ENCODE measurements at places on chromosomes 3 and 15.

- DNase-seq, result no peak
Measured at GRCh38 chr3:183529717-183530116, 25.8 kb downstream of the KLHL6 start.

DNA sequence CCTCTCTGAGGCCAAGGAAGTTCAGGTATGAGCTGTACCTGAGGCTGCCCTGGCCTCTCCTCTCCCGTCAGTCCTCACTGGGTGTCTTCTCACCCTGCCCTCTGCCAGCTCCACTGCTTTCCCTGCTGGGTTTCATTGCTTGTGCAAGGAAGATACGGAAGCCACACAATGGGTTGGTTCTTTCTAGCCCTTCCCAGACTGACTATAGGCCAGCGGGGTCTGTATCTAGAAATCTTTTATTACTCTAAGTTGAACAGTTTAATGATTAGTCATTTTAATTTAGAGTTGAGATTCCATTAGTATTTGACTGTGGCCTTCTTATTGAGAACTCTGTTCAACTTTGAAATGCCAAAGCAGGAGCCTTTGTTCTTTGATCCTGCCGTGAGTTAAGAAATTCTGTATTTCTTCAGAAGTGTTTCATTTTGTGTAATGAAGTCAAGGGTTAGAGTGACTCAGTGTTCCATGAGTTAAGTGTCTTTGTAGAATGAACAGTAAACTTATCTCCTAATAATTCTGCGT, 16.2 kb downstream of the C3orf62 start:
- DNase-seq, result no peak

DNA sequence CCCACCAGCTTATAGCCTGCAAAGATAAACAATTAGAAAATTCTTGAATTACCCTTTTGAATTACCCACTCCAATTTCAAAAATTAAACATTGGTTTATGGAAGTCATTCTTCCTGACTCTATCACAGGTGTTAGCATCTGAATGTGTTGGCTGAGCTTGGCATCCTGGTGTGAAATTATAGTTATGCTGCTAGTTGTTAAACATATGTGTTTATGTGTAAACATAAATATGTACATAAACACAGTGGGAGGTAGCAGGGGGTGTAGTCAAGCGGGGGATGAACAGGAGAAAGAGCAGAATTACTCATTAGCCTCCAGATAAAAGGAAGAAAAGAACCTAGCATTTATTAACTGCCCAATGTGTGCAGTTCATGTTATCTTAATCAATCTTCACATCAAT, 530.2 kb downstream of the MCTP2 start:
- no peak for DNase-seq

- no peak for DNase-seq
Measured at GRCh38 chr3:34703053-34703452, 904.6 kb downstream of the PDCD6IP start.

GRCh38 chr3:103127737-103128136, 692.9 kb downstream of the ZPLD1 start:
- no peak for DNase-seq

GRCh38 chr15:59307165-59307537, 65.5 kb downstream of the MYO1E start:
- no peak for DNase-seq

- DNase-seq, result no peak
Measured at GRCh38 chr15:74978077-74978476, 17.3 kb upstream of the SCAMP5 start.

GRCh38 chr3:94875149-94875548, 812.3 kb downstream of the NSUN3 start:
- DNase-seq, result no peak

DNA sequence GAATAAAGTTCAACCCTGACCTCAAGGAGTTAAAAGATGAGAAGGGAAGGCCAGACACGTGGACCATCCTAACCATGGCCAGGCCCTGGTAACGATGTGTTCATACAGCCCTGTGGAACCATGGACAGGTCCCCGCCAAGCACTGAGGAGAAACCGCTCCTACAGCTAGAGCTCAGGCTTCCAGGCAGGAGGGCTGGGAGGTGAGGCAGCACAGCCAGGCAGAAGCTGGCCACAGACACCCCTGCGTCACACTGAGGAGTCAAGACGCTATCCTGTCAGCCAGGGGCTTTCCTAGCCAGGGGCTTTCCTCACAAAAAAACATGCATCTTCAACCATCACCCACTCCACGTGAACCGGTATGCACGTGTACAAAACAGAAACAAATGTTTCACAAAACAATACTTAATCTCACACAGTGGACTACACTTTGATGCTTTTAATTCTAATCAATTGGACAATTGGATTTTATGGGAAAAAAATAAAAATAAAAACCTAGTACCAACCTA, 73.2 kb downstream of the TBC1D2B start:
- no peak for DNase-seq

GRCh38 chr15:92118162-92118935, 264.8 kb downstream of the SLCO3A1 start:
- no peak for DNase-seq

GRCh38 chr15:100536733-100537132, 8.0 kb upstream of the CERS3 start:
- DNase-seq, result no peak

- DNase-seq, result peak; percentile 56
Measured at GRCh38 chr15:83396101-83396500, 51.0 kb upstream of the SH3GL3 start.

- no peak for DNase-seq
Measured at GRCh38 chr15:78927077-78927790, 17.6 kb downstream of the CTSH start.

DNA sequence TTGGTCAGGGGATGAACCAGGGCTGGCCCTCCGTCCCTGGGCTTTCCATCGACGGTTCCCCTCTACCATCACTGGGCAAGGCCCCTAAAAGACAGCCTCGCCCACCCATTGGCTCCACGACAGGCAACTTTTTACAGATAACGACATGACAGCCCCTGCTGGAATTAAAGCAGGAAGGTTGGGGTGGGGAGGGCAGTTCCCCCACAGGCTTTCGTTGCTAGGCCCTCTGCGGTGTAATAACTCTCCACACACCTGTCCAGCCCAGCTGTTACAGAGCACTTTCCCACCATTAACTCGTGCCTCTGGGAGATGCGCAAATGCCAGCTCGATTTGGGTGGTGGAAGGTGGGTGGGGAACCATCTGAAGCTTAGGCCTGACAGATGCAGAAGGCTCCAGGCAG, 264.2 kb upstream of the TLE3 start:
- DNase-seq, result no peak

GRCh38 chr3:102053375-102053989, 204.2 kb downstream of the NFKBIZ start:
- no peak for DNase-seq

DNA sequence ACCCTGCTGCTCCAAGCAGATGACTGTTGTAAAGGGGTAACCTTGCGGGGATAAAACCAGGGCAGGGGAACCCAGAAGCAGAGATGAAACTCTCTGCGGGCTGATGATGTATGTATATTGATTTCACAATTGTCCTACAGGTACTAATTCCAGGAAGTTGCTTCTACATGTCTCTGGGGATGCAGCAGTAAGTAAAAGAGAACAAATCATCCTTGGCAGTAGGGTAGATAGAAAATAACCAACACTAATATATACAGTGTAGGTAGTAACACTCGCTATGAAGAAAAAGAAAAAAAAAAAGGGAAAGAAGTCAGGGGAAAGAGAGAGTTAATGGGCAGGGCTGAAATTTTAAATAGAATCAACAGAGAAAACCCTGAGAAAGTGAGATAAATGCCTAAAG, 50.2 kb downstream of the EPHA3 start:
- DNase-seq, result no peak

DNA sequence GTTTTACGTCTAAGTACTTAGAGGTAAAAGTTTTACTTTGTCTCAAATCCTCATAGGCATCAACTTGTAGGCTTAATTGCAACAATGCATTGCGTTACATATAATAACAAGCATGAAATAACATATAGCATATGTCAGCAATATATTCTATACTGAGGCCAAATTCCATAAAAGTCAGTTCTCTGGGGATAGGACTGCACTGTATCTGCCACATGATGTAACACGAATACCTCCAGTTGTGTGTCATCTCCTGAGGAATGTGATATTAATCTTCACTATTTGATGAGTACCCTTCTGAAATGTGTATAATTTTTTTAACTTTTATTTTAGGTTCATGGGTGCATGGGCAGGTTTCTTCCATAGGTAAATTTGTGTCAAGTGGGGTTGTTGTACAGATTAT, 126.4 kb downstream of the IMPG2 start:
- no peak for DNase-seq

GRCh38 chr15:83209333-83209732, 1.7 kb upstream of the HDGFL3 start:
- DNase-seq, result peak; percentile 41

GRCh38 chr3:171441381-171441780, 18.8 kb downstream of the TNIK start:
- no peak for DNase-seq

- no peak for DNase-seq
Measured at GRCh38 chr15:69749797-69750196, 297.2 kb downstream of the RPLP1 start.

DNA sequence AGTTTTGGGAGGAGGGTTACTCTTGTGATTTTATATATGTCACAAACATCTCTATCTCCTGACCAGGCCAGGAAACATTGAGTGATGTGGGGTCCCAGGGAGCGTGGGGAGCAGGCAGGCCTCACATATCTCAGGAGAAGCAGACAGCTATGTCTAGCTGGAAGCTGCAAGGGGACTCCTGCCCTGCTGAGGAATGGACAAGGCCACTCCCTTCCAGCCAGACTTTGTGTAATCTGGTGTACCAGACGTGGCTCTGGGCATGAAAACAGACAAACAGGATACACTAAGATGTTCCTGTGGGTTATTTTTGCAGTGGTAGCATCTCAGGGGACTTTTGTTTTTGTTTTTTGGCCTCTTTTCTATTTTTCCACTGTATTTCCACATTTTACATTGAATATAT, 23.2 kb downstream of the CYP8B1 start:
- DNase-seq, result no peak

GRCh38 chr3:117524890-117525289, 815.3 kb downstream of the TUSC7 start:
- no peak for DNase-seq

- DNase-seq, result peak; percentile 62
Measured at GRCh38 chr3:60669636-60670035, 581.6 kb downstream of the FHIT start.

GRCh38 chr3:177519588-177519987, 322.3 kb upstream of the TBL1XR1 start:
- no peak for DNase-seq

GRCh38 chr3:38354588-38355330, 8.2 kb downstream of the XYLB start:
- DNase-seq, result no peak

GRCh38 chr3:188349351-188349901, 195.5 kb downstream of the LPP start:
- DNase-seq, result no peak

DNA sequence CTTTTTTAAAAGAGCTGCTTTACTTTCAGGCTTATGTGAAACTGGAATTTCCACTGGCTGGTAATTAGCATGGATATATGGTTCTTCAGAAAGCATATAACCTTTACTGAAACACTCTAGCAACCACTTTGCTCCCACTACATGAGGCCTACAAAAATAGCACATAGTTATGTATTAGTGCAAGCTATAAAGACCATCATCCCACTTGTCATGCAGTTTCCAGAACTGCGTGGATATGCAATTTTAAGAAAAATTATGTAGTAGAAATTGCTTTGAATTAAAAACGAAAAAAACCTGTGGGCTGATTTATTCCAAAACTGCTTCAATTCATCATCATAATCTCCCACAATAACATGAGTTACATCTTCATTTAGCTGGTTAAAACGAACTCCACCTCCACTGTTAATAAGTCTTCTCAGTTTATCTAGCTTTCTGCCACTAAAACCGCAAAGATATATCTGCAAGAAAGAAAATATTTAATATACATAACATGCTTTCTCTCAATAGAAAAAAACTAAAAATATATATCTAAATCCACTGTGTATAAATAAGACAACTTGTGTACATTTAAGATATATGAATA, 12.2 kb downstream of the TOPBP1 start:
- no peak for DNase-seq

GRCh38 chr15:66901336-66902100, 163.9 kb upstream of the SMAD3 start:
- no peak for DNase-seq

DNA sequence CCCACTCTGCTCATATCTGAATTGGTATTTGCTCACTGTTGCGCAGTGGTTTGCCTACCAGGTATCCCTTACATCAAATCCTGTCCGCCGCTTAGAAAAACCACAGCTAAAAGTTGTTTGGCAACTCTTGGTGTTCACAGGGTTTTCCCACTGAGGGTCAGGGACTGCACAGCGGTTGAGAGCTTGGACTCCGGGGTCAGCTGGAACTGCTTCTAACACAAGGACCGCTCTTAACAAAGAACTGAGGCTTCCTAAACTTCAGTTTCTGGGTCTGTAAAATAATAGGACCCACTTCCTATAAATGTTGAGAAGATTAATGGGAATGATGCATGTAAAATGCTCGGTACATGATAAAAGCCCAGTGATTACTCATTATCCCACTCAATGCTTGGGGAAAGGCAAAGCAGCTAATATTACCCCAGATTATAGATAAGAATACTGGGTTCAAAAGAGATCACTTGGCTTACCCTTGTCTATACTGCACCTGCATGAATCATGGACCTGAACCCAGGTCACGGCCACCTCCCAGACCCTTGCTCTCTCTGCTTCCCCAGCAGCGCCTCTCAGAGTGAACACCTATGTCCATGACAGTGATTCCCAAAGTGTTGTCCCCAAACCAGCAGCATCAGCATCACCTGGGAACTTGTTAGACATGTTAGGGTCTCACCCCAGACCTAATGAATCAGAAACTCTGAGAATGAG, 36.1 kb downstream of the LIPC start:
- no peak for DNase-seq

DNA sequence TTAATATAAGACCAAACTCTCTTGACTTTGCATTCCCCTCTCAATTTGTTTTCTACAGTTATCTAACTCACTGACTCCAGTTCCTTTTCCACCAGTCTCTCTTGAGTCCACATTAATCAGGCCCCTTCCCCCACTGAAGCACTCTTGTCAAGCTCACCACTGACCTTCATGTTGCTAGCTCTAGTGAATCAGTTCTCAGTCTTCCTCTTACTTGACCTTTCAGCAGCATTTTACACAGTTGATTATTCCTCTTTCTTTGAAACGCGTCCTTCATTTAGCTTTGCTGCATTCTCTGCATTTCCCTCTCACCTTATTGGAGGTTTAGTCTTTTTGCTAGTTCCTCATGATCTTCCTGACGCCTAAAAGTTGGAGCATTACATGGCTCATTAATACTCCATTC, 8.3 kb downstream of the PPP2R3A start:
- DNase-seq, result no peak

DNA sequence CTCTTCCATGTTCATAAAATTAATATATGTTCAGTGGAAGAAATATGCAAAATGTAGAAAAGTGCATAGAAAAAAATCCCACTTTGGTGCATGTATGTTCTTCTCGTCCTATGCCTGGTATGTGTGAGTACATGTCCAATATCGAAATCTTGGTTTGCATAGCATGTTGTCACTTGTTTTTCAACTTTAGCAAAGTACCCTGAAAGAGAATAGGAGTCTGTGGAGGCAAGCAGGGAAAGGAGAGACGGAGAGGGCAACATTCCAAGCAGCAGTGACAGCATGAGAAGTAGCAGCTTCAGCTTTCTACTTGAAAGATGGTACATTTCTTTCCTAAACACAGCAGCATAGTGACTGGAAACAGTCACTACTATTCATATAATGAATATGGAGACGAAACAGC, 56.8 kb upstream of the CACNA2D3 start:
- no peak for DNase-seq

- DNase-seq, result peak; percentile 68
Measured at GRCh38 chr3:13011573-13012220, 61.5 kb downstream of the IQSEC1 start.

- no peak for DNase-seq
Measured at GRCh38 chr3:145704020-145704419, 457.0 kb downstream of the PLOD2 start.

Data from iPS-NIHi11 (cell line).